ENCODE measurements at places on chromosomes 6 and 20. TPM values are rescaled to one million over a fixed set of nuclear protein-coding genes. Genes with fewer than 3 reads are reported as not detected.
A peak's percentile ranks its signal among the peaks of the same experiment; 100 is the strongest.

The WFDC5 gene
- polyA plus RNA-seq, result not detected

The PRPH2 gene
- polyA plus RNA-seq, result 6.2 TPM

The SOX18 gene
- polyA plus RNA-seq, result 14.1 TPM

The ZC2HC1B gene
- polyA plus RNA-seq, result not detected

The GSTA3 gene
- polyA plus RNA-seq, result not detected

The C6orf58 gene
- polyA plus RNA-seq, result 0.63 TPM

The PRR18 gene
- 0.61 TPM for polyA plus RNA-seq

DNA sequence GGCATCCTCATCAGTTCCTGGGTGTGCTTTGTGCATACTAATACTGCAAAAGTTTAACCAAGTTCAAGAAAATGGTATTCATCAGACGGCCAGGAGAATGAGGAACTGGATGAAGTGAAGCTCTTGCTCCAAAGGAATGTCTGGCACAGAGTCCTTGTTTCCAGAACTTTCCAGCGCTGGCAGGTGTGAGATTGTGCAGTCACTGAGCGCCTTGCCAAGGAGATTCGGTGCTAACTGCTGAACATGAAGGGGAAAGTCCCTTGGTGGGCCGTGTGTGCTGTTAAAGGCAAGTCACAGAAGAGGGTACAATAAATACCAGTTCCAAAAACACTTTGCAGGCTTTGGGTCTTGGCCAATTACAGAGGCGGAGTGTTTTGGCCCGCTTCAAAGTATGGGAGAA, 262.3 kb upstream of the SOX4 start:
- peak; percentile 92 for DNase-seq

- no peak for DNase-seq
Measured at GRCh38 chr6:34900321-34901031, 11.4 kb downstream of the ANKS1A start.

GRCh38 chr6:68071740-68072139, 563.3 kb upstream of the ADGRB3 start:
- DNase-seq, result no peak

DNA sequence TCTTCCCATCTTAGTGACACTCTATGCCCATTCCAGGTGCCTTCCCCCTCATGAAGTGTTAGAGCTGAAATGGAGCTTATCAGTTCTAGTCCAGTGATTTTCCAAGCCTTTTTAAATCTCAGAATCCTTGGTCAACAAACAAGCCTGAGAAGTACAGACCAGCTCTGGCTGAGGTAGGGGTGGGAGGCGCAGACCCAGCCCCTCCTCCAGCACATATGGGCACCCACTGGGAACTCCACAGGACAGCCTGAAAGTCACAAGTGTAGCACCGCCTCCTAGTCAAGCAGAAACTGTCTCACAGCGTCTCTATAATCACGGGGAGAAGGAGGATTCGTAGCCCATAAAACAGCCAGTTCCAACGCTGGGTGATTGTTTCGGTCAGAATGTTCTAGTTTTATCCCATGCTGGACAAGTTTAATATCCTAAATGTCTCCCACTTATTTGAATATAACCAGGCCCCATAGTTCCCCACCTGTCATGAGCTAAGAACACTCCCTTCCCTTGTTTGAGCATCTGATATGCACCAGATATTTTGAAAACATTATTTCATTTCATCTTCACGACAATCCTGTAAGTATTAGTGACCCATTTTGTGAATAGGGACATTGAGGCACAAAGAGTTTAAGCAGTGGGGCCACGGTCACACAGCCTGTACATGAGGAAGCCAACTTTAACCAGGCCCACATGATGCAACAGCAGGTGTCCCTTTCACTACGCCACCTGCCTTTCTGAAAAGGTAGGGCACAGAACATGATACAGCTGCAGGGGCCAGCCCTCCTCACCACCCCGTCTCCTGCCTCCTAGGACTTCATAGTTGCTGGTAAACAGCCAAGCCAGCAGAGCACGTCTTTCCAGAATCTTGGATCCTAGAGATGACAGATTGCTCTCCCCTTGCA, 40.1 kb downstream of the TRAF3IP2 start:
- no peak for DNase-seq

DNA sequence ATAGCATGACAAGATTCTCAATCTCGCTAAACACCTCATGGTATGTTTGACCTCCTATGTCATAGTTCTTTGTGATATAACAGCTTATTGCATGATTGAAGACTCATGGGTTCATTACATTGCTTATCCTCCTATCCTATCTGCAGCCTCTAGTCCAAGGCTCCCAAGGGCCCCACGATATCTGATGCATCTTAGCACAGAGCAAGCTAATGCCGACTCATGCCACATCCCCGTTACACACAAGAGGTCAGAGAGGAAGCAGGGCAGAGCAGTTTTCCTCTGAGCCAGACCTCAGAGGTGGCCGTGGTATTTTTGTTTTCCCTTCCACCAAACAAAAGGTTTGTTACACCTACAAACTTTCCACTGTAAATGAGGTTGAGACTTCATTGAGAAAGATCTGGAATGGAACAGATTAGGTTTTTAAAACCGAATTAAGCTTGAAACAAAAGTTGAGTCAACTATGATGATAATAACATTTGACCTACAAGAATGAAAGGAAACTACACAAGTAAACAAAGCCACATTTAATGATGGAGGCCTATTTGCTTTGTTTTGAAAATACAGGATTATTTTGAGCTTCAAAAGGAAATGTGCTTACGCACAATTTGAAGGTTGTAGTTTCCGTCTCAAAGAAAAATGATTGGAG, 133.9 kb upstream of the MYLIP start:
- no peak for DNase-seq

- no peak for DNase-seq
Measured at GRCh38 chr6:145865175-145865574, 50.6 kb upstream of the FBXO30 start.

- peak; percentile 32 for DNase-seq
Measured at GRCh38 chr6:44497807-44498206, 110.3 kb downstream of the CDC5L start.

GRCh38 chr6:139943391-139943790, 568.9 kb upstream of the CITED2 start:
- DNase-seq, result peak; percentile 95

DNA sequence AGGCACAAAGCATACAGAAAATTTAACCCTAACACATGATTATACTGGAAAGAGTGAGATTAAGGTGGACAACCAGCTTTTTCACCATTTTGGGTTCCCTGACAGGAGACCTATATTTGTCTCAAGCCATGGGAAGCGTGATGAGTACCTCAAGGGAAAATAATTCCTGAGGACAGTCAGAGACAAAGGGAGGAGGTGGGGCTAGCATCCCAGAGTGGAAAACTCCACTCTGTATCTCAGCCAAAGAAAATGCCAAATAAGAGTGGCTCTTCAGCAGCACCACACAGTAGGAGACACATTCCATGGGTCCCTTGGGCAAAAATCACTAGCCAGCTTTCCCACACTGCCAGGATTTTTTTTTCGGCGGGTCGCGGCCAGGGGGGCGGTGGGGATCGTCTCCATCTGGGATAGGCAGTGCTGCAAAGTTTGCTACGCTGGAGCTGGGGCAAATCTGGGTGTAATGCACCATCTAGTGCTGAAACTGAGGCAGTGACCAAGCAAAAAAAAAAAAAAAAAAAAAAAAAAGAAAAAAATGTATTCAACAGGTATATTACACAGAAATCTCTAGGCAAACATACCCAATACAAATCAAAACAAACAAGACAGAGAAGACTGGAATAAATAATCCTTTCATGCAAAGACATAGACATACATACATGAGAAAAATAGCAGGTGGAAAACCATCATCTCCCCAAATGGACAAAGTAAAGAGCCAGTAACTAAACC, 77.3 kb upstream of the SLC35F1 start:
- DNase-seq, result no peak

GRCh38 chr20:24490598-24490997, 21.2 kb downstream of the SYNDIG1 start:
- DNase-seq, result no peak

DNA sequence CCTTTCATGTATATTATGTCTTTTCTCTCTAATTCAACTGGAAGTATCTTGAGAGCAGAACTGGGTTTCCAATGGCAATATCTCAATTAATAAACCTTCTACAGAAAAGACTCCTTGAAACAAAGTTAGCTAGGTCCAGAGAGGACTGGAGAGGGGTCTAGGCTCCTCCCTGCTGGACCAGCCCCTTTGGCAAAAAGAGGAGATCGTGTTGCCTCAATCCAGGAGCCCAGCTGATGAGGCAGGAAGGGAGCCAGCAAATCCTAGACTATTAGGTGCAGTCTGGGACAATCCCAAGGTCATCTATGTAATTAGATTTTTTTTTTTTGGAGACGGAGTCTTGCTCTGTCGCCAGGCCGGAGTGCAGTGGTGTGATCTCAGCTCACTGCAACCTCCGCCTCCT, 21.9 kb downstream of the BCL2L1 start:
- DNase-seq, result no peak

GRCh38 chr6:162999575-163000285, 272.0 kb downstream of the PACRG start:
- DNase-seq, result no peak

DNA sequence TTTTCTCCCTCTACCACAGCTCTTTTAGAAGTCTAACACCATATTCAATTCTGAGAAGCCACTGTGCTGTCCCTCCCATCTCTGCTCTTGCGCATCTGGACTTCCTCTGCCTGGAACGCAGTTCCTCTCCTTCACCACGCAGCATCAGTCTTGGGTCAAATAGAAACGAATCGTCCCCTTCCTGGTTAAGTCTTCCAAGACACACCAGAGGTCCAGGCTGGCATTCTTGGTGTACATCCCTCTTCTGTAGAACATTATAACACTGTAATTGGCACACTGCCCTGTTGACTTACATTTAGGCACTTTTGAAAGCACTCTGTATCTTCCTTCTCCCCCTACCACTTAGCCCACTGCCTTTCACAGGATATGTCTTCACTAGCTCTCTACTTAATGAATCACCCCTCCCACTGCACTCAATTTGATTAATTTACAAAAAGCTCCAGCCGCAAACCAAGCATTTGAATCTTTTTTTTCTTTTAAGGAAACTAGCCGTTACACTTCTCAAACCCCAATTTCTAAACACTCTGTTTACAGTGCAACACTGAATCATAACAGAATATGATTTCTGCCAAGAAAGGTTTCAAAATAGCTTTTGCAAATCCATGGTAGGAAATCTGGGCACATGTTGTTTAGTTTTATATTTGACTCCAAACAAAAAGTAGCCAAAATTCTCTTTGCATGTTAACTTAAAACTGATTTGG, 140.8 kb upstream of the CARMIL1 start:
- DNase-seq, result peak; percentile 92

- DNase-seq, result no peak
Measured at GRCh38 chr6:19394051-19394450, 443.1 kb upstream of the ID4 start.

DNA sequence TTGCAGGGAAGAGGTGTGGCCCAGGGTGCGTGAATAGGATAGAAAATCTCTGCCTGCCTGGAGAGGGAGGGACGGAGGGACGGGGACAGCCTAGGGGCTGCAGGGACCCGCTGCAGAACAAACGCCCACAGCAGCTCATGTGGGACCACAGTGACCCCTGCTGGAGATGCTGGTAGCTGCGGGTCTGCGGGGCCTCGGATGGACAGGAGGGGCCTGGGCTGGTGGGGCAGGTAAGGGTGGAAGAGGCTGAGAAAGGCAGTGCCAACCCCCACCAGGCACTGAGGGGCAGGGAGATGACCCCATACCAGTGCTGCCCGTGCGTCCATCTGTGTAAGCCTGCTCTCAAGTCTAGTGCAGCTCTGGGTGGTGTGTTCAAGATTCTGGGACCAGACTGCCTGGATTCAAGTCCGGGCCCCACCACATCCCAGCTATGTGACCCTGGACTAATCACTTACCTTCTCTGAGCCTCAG, 39.4 kb downstream of the KIAA1755 start:
- peak; percentile 58 for DNase-seq

DNA sequence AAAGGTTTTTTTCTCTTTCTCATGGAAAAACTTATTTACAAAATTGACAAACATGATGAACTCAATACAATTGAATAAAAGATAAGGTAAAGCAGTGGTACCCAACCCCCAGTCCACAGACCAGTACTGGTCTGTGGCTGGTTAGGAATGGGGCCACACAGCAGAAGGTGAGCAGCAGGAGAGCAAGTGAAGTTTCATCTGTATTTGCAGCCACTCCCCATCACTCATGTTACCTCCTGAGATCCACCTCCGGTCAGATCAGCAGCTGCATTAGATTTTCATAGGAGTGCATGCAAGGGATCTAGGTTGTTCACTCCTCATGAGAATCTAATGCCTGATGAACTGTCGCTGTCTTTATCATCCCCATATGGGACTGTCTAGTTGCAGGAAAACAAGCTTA, 47.5 kb downstream of the HMGCLL1 start:
- DNase-seq, result no peak

DNA sequence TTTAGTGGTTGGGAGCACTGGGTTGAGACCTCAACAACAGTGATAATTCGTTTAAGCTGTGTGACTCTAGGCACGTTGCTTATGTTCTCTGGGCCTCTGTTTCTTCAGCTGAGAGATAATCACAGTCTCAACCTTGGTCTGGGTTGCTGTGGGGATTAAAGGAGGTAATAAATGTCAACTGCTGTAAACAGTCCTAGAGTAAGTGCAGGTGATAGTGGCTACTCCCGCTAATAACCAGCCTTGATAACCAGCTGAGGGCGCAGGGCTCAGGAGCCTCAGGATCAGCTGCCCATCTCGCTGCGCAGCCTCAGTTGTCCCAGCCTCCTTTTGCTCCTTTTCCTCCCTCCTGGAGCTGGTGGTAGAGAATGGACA, 58.0 kb downstream of the JARID2 start:
- no peak for DNase-seq

- DNase-seq, result no peak
Measured at GRCh38 chr20:36121981-36122930, 32.3 kb upstream of the EPB41L1 start.

GRCh38 chr20:17795501-17796071, 95.8 kb downstream of the BANF2 start:
- DNase-seq, result peak; percentile 79

- peak; percentile 15 for DNase-seq
Measured at GRCh38 chr20:1569415-1569881, 11.9 kb upstream of the SIRPD start.

DNA sequence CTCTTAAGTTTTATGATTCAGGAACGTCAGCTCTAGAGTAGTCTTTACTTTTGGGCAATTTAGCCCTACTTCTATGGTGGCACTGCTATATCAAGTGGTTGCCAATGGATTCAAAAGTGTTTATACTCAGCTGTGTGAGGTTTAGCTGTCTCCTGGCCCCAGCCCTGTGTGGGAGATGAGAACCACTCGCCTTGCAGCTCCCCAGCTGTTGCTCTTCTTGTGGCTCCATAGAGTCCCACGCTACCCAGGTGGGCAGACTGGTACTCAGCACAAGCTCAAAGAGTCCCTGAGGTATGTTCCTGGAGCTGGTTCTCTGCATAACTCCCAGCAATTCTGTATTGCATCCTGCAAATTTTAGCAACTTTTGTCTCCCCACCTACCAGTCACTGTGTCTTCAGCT, 59.6 kb downstream of the C6orf118 start:
- no peak for DNase-seq

DNA sequence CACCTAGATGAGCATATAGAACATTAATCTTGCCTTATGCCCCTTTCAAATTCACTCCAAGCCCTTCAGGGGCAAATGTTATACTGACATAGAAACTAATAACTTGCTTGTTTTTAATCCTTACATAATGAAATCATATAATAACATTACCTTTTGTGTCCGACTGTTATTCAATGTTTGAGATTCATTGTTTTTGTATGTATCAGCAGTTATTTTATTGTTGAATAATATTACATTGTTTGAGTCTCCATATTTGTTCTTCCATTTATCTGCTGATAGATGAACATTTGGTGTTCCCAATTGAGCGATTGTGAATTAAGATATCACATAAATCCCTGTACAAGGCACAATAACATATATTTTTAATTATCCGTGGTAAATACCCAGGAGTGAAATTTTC, 6.0 kb downstream of the SEMG1 start:
- no peak for DNase-seq

GRCh38 chr6:108588586-108588985, 27.9 kb downstream of the FOXO3 start:
- DNase-seq, result no peak
